Progenitor cell of endocrine pancreas (in vitro differentiated cells): ENCODE measurements at places on chromosomes 4 and X. TPM values are rescaled to one million over a fixed set of nuclear protein-coding genes. Genes with fewer than 3 reads are reported as not detected.

- DNase-seq = no peak
- H3K4me3 ChIP-seq = no peak overlapping the region
- H3K27ac ChIP-seq = peak overlapping the region; percentile 70
- H3K36me3 ChIP-seq = peaks cover 42% of the 10 kb centered on the region
- no peaks in the 10 kb centered on the region for H3K27me3 ChIP-seq
- H3K4me1 ChIP-seq = peaks cover 23% of the 10 kb centered on the region
Measured at GRCh38 chr4:26402458-26402857, 81.6 kb downstream of the RBPJ start.

DNA sequence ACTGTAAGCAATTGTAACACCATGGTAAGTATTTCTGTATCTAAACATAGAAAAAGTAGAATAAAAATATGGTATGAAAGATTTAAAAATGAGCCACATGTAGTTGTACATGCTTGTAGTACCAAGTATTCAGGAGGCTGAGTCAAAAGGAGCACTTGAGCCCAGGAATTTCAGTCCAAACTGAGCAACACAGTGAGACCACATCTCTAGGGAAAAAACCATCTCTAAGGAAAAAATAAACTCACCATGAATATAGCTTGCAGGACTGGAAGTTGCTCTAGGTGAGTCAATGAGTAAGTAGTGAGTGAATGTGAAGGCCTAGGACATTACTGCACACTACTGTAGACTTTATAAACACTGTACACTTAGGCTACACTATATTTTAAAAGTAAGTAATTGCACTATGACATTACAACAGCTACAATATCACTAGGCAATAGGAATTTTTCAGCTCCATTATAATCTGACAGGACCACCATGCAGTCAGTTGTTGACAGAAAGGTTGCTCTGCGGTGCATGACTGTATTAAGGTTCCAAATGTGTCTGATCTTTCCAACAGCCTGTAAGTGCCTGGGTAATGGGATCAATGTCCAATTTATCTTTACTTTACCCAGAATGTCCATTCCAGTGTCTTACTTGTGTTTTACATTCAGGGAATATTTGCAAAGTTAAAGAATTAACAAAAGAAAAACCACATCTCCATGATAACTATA, 28.9 kb upstream of the LRBA start:
- H3K27me3 ChIP-seq = no peaks in the 10 kb centered on the region
- H3K36me3 ChIP-seq = no peaks in the 10 kb centered on the region
- no peak for DNase-seq
- H3K27ac ChIP-seq = no peak overlapping the region
- H3K4me3 ChIP-seq = no peak overlapping the region

- no peak for DNase-seq
- H3K36me3 ChIP-seq = peaks cover 12% of the 10 kb centered on the region
- no peak overlapping the region for H3K27ac ChIP-seq
- H3K4me1 ChIP-seq = no peaks in the 10 kb centered on the region
- H3K4me3 ChIP-seq = no peak overlapping the region
Measured at GRCh38 chrX:21659320-21659719, 1.2 kb upstream of the KLHL34 start.

DNA sequence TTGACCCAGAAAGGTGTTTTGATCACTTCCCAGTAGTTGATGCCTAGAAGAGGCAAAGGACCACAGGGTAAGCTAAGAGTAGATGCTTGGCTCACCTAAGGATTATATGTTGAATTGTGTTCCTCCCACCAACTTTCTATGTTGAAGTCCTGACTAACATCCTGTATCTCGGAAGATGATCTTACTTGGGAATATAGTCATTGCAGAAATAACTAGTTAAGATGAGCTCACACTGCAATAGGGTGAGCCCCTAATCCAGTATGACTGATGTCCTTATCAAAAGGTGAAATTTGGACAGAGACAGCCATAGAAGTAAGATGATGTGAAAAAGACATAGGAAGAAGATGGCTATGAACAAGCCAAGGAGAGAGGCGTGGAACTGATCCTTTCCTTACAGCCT, 3.3 kb upstream of the HMGB2 start:
- H3K27me3 ChIP-seq = no peaks in the 10 kb centered on the region
- no peak overlapping the region for H3K4me3 ChIP-seq
- DNase-seq = no peak
- H3K36me3 ChIP-seq = peaks cover 3% of the 10 kb centered on the region
- H3K27ac ChIP-seq = no peak overlapping the region

DNA sequence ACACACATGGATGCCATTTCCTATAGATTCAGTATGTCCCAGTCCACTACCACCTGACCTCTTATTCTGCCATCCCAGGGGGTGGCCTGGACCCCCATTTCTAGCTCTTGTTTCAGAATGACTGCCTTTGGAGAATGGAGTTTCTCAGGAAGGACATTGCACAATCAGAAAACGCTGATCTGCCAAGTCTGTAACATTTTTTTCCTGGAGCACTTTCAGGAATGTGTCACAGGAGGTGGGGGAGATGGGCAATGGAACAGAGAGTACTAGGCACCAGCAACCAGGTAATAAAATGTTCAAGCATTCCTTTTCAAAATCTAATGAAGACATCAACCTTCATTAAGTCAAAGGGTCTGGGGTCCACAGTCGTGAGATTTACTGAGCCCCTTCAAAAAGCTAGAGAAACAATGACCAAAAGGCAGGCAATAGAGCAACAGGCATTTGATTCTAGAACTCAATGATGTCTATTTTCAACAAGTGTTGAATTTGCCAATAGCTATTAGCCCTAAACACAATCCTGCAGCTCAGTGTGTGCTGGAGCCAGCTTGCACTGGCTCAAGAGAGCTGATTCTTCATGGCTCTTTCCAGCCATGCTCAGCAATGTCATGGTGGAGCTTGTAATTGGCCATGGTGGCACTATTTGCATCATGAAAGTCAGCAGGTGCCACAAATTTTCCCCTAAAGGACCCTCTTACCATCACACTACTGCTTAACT, 87.1 kb downstream of the KDR start:
- no peak overlapping the region for H3K27ac ChIP-seq
- no peaks in the 10 kb centered on the region for H3K4me1 ChIP-seq
- H3K27me3 ChIP-seq = peaks cover 20% of the 10 kb centered on the region
- H3K4me3 ChIP-seq = no peak overlapping the region
- peaks cover 2% of the 10 kb centered on the region for H3K36me3 ChIP-seq
- DNase-seq = no peak

DNA sequence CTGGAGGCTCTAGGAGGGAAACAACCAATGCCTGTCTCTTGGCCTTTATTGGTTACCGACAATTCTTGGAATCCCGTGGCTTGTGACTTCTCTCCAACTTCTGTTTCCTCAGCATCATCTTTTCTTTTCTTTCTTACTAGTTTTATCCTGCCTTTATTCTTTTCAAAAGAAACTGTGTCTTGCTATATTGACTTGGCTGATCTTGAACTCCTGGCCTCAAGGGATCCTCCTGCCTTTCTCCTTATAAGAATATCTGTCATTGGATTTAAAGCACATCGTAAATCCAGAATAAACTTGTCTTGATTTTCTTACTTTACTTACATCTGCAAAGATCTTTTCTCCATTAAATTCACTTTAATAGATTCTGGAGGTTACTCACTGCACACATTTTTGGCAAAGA, 49.9 kb upstream of the UGT2B10 start:
- no peaks in the 10 kb centered on the region for H3K4me1 ChIP-seq
- no peaks in the 10 kb centered on the region for H3K27me3 ChIP-seq
- H3K27ac ChIP-seq = no peak overlapping the region
- no peak overlapping the region for H3K4me3 ChIP-seq
- peaks cover 22% of the 10 kb centered on the region for H3K36me3 ChIP-seq
- DNase-seq = no peak

DNA sequence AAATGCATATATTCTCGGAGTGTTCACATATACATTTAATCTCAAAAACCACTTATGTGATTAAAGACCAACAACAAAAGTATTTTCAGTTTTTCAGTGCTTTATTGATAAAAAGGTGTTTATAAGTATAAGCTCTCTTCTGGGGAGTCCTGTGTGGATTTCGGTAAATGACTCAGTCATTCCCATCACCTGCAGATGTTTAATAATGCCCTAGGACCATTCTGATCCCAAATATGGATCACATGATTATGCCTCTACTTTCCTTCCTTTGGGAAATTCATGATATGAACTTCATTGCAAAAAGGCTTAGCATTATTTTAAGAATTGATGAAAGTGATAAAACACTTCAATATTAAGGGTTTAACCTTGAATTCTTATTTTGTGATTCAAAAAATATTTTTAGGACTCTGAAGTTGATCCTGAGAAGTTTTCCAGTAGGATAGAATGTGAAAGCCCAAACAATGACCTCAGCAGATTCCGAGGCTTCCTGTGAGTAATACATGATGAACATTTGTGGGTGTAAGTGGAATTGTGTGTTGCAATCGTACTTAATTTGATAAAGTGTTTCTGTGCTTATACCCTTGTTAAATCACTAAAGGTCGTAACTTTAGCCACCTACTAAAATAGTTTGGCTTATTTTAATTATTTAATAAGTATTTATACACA, 40.2 kb downstream of the ATP10D start:
- H3K36me3 ChIP-seq = peaks cover 39% of the 10 kb centered on the region
- no peak overlapping the region for H3K27ac ChIP-seq
- H3K27me3 ChIP-seq = no peaks in the 10 kb centered on the region
- H3K4me1 ChIP-seq = no peaks in the 10 kb centered on the region
- H3K4me3 ChIP-seq = no peak overlapping the region
- DNase-seq = no peak

GRCh38 chr4:37792241-37792640, 34.2 kb upstream of the PGM2 start:
- peaks cover 3% of the 10 kb centered on the region for H3K36me3 ChIP-seq
- DNase-seq = no peak
- H3K4me3 ChIP-seq = no peak overlapping the region
- no peak overlapping the region for H3K27ac ChIP-seq

GRCh38 chr4:170025523-170026252, 507 bp downstream of the MFAP3L start:
- H3K4me1 ChIP-seq = peaks cover 6% of the 10 kb centered on the region
- peaks cover 64% of the 10 kb centered on the region for H3K27me3 ChIP-seq
- peak overlapping the region; percentile 79 for H3K4me3 ChIP-seq
- H3K36me3 ChIP-seq = no peaks in the 10 kb centered on the region

DNA sequence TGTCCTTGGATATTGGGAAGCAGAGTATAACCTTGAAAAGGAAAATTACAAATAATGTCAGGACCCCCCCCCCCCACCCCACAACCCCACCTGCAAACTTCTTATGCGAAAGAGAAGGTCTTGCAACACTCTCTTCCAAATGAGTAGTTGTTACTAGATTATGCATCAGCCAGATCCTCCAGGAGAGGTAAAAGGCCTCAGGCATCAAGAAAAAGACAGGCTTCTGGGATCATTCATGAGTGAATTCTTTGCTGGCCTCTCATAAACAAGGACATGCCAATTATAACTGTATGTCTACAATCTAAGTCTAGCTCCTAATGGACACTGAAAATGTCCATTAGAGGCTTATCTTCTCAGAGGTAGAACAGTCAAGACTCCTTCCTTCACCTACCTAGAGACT, 1443.3 kb downstream of the RAPGEF2 start:
- H3K27me3 ChIP-seq = no peaks in the 10 kb centered on the region
- no peak overlapping the region for H3K4me3 ChIP-seq
- no peak for DNase-seq
- peaks cover 2% of the 10 kb centered on the region for H3K4me1 ChIP-seq
- no peaks in the 10 kb centered on the region for H3K36me3 ChIP-seq

- no peaks in the 10 kb centered on the region for H3K27me3 ChIP-seq
- H3K4me3 ChIP-seq = no peak overlapping the region
- DNase-seq = no peak
- H3K4me1 ChIP-seq = peaks cover 12% of the 10 kb centered on the region
- H3K27ac ChIP-seq = no peak overlapping the region
Measured at GRCh38 chr4:154877110-154877760, 96.2 kb downstream of the RBM46 start.

DNA sequence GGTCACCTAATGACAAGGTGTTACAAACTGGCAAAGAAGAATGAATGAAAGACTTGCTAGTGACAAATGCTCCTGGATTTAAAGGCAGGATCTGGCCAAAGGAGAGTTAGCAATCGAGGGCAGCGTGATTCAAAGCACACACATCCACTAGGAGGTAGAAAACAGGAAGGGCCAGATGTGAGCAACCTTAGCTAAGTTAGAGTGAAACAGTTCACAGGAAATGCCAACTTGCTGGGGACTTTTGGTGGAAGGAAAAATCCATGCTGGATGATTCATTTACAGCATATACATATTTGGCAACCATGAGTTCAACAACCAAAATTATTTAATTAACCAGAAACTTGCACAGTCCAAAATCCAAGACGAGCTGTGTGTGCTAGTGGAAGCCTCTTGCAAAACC, 276.9 kb downstream of the PTTG2 start:
- H3K4me3 ChIP-seq = no peak overlapping the region
- H3K27ac ChIP-seq = no peak overlapping the region
- DNase-seq = no peak

GRCh38 chr4:143357161-143357845, 20.6 kb downstream of the GAB1 start:
- peaks cover 62% of the 10 kb centered on the region for H3K4me1 ChIP-seq
- H3K27me3 ChIP-seq = no peaks in the 10 kb centered on the region
- peaks cover 2% of the 10 kb centered on the region for H3K36me3 ChIP-seq
- no peak for DNase-seq

GRCh38 chrX:77937291-77937690, 26.8 kb downstream of the ATP7A start:
- no peaks in the 10 kb centered on the region for H3K4me1 ChIP-seq
- DNase-seq = no peak
- H3K4me3 ChIP-seq = no peak overlapping the region
- H3K27ac ChIP-seq = no peak overlapping the region
- peaks cover 2% of the 10 kb centered on the region for H3K36me3 ChIP-seq

DNA sequence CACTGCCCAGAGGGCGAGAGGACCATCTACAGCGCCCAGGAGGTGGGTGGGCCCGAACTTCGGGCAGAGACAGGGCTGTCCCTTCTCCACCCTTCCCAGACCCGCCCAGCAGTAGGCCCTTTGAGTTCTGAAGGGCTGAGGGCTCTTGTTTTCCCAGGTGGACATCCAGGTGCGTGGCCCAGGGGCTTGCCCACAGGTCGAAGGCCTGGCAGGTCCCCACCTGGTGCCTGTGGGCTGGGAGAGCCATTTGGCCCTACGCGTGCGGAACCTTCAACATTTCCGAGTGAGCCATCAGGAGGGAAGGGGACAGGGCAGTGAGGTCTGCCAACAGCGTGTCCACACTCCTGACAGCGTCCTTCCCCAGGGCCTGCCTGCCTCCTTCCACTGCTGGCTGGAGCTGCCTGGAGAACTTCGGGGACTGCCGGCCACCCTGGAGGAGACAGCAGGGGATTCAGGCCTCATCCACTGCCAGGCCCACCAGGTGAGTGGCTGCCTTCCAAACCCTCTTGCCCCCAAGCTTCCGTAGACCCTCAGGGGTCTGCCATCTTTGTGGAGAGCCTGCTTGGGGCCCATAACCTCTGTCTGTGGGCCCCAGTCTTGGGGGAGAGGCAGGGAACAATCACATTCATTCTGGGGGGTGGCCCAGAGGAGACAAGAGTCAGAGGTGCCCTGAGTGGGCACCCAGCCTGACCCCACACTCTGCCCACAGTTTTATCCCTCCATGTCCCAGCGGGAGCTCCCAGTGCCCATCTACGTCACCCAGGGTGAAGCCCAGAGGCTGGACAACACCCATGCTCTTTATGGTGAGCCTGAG, 6.8 kb downstream of the PLXNB3 start:
- H3K36me3 ChIP-seq = no peaks in the 10 kb centered on the region
- H3K27ac ChIP-seq = no peak overlapping the region
- H3K4me1 ChIP-seq = peaks cover 2% of the 10 kb centered on the region
- no peak overlapping the region for H3K4me3 ChIP-seq

LINC00632 gene
- total RNA-seq = 152 and 154 TPM in 2 replicates

CT45A1 gene
- not detected in 2 replicates for total RNA-seq

ZNF518B gene
- total RNA-seq = 52.0 and 55.0 TPM in 2 replicates

CFAP47 gene
- 1.5 and 1.7 TPM in 2 replicates for total RNA-seq

PLXNB3 gene
- total RNA-seq = 0.98 and 1.1 TPM in 2 replicates

NLRP2B gene
- total RNA-seq = not detected in 2 replicates

AKAP4 gene
- total RNA-seq = not detected in 2 replicates

ADH7 gene
- total RNA-seq = not detected in 2 replicates
